ENCODE measurements at places on chromosomes 1 and 21.

DNA sequence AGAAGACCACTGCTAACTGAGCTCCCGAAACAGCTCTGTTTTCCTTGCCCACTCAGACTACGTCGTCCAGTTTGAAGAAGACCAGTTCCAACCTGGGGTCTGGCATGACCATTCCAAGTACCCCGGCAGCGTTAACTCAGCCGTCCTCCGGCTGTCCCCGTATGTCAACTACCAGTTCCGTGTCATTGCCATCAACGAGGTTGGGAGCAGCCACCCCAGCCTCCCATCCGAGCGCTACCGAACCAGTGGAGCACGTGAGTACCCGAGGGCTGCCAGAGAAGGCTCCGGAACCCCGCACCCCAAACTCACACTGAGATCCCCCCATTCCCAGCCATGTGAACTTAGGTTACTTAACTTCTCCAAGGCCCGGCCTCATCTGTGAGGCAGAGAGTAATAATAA, 63.7 kb upstream of the CNTN2 start:
- no peak for DNase-seq

- peak; percentile 41 for DNase-seq
These were observed 110.4 kb downstream of the SYT2 start for GRCh38 chr1:202599669-202600431.

DNA sequence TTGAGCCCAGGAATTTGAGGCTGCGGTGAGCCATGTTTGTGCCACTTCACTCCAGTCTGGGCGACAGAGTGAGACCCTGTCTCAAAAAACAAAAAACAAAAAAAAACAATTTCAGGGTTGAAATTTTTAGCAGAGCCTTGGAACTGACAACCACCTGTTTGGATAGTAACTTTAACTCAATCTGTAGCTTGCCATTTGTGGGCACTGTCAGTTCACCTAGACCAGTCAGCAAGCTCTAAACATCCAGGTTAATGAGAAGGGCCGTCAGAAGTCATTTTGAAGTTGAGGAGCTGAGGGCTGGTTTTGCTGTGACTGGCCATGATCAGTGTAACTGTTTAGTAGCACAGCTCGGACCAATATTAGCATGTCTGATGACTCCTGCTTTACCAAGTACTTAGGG, 8.4 kb downstream of the TRAPPC10 start:
- no peak for DNase-seq

DNA sequence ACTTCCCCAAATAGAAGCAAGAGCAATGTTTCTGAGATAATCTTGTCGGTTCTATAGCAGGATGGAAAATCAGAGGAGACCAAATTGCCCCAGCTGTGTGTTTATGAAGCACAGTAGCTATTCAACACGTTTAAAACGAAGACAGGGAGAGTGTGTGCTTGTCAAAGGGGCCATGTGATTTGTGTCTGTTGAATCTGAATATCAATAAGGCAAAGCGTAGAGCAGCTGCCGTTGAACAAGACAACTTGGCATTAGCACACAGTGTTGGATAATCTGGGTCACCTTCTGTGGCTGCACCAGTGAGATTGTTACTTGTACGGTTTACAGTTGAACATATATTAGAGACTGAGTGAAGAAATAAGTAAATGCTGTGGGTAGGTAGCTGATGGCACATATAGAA, 1.0 kb downstream of the CRB1 start:
- peak; percentile 19 for DNase-seq

- DNase-seq = no peak
These were observed 32.0 kb downstream of the PTAFR start for GRCh38 chr1:28144203-28145135.

DNA sequence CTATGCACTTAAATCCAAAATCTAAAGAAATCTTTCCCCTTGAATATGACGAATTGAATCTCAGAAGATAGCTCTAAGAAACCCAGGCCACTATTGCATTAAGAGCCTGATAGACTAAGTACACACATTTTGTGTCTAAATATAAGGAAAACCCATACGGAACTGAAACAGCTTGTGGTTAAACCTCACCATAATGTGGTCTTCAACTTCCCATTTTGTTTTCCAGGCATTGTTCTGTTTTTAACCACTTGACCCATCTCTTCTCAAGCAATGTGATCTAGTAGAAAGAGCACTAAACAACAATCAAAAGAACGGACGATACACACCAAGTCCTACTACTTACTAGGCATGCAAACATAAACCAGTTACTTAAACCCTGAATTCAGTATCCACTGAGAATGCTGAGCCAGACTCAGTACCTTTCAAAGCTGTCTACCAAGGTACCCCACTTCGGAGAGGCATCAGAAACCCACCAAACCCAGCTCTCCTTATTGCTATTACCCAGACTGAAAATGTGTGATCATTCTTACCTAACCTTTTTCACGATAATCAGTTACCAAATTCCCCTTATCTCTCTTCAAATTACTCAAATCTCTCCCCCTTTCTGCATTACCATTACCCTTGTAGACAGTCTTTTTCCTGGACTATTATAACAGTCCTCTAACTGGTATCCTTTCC, 12.8 kb downstream of the OTUD7B start:
- DNase-seq = no peak

DNA sequence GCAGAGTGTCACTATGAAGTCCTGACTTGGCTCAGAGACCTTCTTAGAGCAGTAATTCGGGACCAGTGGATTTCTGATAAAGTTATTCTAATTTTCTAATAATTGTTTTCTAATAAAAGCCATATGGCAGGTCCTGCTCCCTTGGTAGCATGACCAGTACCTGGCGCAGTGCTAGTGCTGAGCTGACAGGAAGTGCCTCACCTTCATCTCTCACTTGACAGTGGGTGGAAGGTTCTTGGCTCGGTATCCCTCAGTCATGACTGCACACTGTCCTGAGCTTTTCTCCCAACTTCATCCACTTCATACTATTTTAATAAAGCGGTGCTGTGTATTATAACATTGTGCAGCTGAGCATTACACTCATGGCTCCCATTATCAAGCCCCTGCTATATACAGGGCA, 14.1 kb downstream of the VANGL1 start:
- DNase-seq = no peak

GRCh38 chr1:203424861-203425662, 50.5 kb upstream of the PRELP start:
- peak; percentile 11 for DNase-seq

- no peak for DNase-seq
These were observed 104.8 kb downstream of the NPHP4 start for GRCh38 chr1:5887349-5887970.

- no peak for DNase-seq
These were observed 74.9 kb downstream of the FASLG start for GRCh38 chr1:172733815-172734214.

GRCh38 chr1:231923491-231924041, 297.0 kb downstream of the DISC1 start:
- no peak for DNase-seq

- DNase-seq = no peak
These were observed 71.7 kb upstream of the GUCA2B start for GRCh38 chr1:42081475-42081874.

DNA sequence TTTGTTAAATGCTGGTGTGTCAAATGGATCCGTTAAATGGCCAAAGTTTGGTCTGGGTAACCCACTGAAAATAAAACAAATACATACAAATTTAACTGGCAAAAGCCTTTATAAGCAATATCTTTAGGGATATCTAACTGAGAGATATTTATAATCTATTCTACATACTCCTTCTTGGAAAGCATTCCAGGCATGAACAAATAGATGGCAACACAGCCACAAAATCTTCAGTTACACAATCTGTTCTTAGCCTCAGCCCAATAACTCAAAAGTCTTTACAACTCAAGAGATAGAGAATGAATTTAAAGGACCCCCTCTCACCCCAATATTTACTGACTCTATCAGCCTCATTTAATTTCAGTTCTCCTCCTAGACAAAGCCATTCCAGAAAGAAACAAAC, 58.7 kb downstream of the NRDC start:
- DNase-seq = no peak

GRCh38 chr1:198607714-198608113, 31.1 kb upstream of the PTPRC start:
- DNase-seq = no peak

DNA sequence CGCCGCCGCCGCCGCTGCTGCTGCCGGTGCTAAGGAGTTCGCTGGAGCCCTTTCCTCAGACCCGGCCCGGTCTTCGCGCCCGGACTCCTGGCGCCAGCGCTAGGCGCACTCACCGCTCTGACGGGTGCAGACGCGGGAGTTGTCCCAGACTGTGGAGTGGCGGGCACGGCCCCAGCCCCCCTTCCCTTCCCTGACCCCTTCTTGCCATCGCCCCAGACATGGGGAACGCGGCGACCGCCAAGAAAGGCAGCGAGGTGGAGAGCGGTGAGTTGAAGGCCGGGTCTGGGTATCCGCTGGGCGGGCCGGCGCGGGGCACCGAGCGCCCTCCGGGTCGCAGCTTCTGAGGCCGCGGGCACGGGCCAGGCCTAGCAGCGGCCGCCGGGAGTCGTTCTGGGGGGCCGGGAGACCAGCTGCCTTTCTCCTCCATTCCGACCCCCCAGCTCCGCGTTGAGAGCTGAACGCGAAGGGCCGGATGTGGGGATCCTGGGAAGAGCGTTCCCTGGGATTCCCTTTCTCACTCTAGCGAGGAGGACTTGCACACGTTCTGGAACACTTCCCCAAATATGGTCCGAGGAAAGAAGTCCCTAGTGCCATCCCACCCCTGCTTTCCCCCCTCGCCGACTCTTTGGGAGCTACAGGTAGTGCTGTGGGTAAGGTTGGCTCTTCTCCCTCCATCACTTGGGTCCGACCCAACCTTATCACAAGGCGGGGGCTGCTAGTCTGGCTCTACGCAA, 65.8 kb upstream of the PRKACB start:
- peak; percentile 58 for DNase-seq

GRCh38 chr1:57959531-57960241, 535.8 kb upstream of the DAB1 start:
- no peak for DNase-seq

DNA sequence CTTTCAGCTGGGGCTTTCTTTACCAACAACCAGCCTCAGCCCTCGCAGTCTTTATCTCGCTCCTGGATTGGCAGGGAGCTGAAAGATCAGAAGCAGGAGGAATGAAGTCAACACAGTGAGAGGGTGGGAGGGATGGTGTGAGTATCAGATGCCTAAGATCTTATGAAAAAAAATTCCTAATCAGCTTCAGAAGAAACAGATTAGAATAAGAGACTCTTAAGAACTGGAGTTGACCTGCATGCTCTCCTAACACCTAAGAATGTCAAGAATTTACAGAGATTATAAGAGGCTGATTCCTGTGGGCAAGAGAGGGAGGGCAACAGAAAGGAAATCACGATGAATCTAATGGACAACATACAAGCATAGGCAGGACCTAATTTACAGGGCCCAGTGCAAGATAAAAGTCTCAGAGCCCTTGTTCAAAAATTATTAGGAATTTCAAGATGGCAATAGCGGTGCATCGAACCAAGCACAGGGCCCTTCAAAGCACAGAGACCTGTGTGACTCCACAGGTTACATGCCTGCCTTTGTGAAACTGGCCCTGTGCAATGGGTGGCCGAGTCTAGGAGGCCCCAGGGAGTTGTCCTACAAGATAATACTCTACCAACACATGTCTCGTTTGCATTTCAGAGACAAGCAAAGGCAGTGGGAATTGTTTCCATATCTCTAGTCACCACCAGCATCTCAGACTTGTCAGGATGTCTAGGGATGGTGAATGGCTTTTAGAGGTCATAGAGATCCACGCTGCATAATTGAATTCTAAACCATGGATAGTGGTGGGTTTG, 65.3 kb upstream of the PPP2R5A start:
- no peak for DNase-seq

- DNase-seq = no peak
These were observed 1.4 kb upstream of the FAM151A start for GRCh38 chr1:54624466-54625464.

DNA sequence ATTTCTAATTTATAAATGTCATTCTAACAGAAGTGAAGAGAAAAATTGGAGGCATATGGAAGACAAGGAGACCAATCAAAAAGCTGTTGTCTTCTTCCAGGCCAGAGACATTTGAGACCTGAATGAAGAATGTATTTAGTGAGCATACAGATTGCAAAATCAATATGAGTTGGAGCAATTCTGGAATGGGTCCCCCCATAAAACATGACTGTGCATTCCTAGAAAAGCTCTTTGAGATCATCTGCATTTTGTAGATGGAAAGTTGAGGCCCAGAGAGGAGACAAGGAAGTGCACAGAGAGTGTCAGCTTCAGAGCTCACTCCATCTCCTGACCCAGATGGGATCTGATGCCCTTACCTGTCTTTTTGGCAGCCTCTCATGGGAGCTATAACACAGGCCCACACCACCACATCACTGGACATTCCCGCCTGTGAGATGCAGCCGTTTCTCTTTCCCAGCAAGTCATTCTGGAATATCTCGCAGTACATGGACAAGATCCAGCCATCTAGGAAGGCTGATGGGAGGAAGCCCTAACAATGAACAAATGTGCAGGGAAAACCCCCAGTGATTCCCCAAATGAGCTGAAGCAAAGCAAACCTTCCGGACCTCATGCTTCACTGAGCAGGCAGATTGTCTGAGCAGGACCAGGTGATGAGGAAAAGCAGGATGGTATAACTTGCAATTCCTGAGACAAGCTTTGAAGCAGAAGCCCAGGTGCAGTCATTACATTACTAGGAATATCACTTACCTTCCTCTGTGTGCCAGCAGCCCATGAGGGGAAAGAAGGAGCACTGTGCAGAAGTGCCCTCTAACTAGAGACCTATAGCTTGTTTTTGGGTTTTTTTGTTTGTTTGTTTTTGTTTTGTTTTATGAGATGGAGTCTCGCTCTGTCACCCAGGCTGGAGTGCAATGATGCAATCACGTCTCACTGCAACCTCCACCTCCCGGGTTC, 445.6 kb downstream of the PLPP3 start:
- DNase-seq = no peak

DNA sequence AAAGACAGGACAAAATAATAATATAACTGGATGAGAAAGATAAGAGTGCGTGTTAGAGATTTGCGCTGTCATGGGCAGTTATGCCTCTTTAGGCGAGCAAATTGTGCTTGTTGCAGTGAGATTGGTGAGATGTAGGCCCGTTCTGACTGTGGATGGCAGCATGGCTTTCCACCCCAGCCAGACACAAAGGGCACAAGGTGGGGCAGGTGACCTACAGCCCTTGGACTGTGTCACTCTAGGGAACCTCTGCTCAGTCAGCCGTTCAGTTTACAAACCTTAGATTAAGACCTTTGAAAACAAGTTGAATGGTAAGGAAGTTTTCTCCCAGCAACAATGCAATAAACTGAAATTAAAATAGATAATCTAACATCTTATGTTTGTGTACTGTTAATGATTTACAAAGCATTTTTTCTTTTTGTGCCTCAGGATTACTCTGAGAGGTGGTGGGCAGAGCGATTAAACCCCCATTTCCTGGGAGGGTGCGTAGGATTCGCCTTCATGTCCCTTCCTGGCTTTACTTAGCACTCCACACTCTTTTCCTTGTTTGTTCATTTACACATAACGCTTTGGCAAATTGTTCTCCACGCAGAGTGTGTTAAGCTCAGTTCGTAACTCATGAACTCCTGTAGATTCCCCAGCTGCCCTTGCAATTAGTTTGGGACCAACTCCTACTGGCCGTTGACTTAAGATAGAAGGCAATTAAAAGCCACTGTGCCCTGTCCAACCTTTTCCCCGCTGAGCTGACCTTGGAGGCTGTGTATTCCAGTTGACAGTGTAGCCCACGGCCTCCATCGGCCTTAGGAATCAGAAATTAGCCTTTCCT, 58.1 kb upstream of the IGSF5 start:
- no peak for DNase-seq

- DNase-seq = no peak
These were observed 4.3 kb downstream of the CAMK1G start for GRCh38 chr1:209587789-209588188.

- DNase-seq = peak; percentile 80
These were observed 521 bp upstream of the CDC7 start for GRCh38 chr1:91499904-91500755.

- DNase-seq = no peak
These were observed 40.1 kb downstream of the IGSF21 start for GRCh38 chr1:18147672-18148071.
